ENCODE measurements at places on chromosomes 7 and 10.

GRCh38 chr10:124744102-124745050 is at the start of gene FAM53B:
TSS of gene FAM53B (minus strand) at chr10:124744378. CDS start at chr10:124706713, 37,665 bp downstream.
- DNase-seq, result peak; percentile 89

DNA sequence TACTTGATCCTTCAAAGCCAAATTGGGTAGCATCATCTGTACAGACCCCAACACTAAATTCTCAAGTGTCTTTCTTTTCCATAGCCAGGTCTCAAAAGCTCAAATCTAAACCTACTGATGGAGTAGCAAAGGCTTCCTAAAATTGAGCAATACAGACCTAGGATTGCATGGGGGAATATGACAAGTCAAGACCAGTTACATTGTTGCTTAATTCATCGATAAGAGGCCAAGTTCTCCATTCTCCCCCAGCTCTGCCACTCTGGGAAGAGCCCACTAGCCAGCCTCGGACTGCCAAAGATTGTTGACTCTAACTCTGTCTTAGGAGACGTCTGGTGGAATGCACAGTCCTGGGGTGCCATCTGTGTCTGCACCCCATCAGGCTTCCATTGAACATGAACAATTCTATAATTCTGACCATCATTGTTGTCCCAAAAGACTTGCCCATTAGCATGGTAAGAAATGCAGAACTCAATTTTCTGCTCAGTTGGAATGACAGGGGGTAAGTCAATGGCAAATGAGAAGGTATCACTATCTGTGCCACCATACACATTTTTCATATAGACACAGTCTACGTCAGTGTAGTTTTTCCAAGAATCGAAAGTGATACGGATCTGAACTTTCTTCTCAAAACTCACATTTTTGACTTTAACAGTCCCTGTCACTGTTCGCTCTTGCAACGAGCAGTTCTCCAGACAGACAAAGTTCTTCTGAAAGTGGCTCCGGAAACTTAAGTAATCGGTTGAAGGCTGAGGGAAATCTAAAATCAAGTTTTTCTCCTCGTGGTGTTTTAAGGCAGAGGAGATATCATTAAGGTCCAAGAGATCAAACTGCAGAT is 2.9 kb downstream of the PPP1R3C start:
- DNase-seq, result no peak

- no peak for DNase-seq
These were observed 741.4 kb downstream of the MAGI2 start for GRCh38 chr7:78712111-78712510.

GRCh38 chr10:68301790-68302502 is 29.9 kb upstream of the HNRNPH3 start:
- peak; percentile 13 for DNase-seq

DNA sequence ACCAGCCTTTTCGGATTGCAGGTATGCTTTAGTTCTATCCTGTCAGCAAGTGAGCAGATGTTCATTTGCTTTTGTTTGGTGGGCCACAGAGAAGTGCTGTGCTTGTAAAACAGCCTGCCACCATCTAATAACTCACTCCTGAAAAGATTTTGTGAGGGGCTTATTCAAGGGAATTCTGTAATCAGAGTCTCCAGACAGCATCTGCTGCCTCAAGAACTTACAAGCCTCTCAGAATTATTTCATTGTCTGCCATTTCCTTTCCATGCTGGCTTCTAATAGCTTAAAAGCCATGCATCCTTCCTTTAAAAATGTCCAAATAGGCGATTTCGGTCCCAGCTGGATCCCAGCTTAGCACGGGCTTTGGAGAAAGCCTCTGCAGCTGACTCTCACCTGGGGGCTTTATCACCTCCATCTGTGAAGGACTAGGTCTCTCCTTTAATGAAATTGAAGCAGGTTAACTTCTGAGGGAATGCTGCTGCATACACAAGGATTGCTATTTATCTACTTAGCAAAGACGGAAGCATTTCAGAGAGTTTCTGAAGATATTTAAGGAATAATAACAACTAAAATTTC is 48.0 kb downstream of the MALRD1 start:
- no peak for DNase-seq

All from RPMI8226 (cell line).